ENCODE measurements at places on chromosomes 3 and 15.

- no peak for DNase-seq
Measured at GRCh38 chr15:63630036-63630751, 33.0 kb downstream of the FBXL22 start.

DNA sequence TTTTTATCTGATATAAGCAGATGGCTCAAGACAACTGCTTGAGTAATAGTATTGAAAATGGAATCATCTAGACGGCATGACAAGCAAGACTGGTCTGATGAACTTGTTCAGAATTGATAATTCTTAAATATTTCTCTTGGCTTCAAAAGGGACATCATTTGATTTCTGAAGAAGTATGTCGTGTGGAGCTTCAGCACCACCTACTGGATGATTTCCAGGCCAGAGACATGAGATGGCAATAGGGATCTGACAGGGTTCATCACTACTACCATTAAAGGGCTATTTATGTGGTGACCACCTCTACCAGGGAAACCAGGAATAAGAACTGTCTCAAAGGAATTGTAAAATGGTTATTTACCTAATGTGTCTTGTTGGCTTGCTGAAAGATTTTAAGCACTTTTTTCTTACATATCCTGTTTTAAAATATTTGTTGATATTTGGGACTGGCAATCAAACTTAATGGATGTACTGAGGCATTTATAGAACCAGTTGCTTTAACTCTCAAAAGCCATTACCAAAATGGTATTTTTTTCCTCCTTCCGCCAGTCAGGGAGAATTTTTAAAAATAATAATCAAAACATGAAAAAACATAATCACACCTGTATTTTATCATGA, 99.5 kb upstream of the FAM98B start:
- peak; percentile 27 for DNase-seq

DNA sequence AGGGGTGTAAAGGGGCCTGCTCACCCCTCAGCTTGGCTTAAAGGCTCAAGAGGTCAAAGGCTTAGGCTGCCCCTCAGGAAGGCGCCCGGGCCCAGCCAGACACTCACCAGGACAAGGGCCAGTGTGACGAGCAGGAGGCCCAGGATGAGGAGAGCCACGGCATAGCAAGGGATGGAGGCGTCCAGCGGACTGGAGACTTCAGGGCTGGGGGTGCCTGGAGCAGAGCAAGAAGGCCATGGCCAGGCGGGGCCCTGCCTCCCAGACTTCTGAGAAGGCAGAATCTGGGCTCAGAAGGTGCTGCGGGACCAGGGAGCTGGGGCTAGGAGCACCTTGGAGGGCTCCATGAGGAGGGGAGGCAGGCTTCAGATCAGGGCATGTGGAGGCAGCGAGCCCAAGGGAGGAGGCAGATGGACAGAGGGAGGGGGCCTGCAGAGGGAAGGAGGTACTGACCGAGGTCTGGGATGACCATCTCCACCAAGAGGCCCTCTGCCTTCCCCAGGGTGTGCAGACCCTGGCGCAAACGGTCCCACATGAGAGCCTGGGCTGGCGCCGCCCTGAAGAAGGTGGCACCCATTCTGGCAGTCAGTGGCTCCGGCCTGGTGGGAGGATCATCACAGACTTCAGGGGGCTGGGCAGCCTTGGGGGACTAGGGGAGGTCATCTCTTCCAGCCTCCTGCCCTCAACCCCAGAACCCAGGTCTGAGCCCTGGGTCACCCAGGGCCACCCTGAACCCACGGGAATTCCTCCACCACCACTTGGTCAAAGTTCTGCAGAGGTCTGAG, 24.5 kb downstream of the C15orf39 start:
- no peak for DNase-seq

DNA sequence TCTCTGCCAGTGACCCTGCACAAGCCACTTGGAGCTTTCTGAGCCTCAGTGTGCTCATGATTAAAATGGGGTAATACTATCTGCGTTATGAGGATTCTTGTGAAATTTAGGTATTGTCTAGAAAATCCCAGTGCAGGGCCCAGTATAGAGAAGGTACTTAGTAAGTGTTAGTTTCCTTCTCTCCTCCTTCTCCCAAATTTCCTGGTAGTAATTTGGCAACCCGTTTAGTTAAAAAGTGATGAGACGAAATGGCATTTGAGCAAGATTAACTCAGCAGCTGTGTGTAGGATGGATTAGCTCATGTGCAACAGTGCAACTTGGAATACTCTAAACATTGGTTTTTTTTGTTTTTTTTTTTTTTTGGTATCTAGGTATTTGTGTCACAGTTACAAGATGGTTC, 84.6 kb downstream of the SLCO3A1 start:
- DNase-seq = no peak

GRCh38 chr3:133532951-133533350, 40.5 kb upstream of the CDV3 start:
- no peak for DNase-seq
